ENCODE measurements at places on chromosomes 13 and 19.

- peak; percentile 93 for DNase-seq
Observed at GRCh38 chr13:110525328-110526319, 35.9 kb downstream of the RAB20 start.

- no peak for DNase-seq
Observed at GRCh38 chr19:6837525-6837924, 49.9 kb upstream of the ADGRE1 start.

GRCh38 chr19:38892841-38893240 is 6.6 kb downstream of the SIRT2 start:
- no peak for DNase-seq

DNA sequence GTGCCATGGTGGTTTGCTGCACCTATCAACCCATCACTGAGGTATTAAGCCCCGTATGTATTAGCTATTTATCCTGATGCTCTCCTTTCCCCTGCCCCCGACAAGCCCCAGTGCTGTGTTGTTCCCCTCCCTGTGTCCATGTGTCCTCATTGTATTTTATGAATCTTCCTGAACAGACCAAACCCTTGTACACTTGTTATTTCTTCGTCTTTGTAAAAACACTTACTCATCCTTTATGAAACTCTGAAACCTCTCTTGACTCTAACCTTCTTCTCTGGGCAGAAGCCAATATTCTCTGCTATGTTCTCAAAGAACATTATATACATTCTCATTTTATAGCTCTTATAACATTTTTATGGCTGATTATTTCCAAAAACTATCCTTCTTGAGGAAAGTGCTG is 746.9 kb downstream of the EFNB2 start:
- no peak for DNase-seq

DNA sequence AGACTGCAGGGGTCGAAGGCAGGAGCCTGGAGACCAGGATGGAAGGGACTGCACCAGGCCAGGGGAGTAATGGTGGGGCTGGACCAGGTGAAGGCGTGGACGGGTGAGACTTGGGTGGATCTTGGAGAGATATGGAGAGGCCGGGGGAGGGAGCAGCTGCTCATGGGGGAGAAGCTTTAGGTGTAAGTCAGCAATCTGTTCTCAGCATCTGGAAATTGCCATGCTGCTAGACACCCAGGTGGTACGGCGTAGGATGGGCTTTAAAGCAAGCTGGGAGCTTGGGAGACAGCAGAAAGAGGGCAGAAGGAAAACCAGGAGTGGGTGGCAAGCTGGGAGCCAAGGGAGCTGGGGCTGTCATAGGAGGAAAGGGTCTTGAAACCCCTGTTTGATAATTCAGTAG is 3.0 kb downstream of the CERS4 start:
- no peak for DNase-seq

GRCh38 chr13:95154413-95154886 is 146.8 kb downstream of the ABCC4 start:
- peak; percentile 37 for DNase-seq

DNA sequence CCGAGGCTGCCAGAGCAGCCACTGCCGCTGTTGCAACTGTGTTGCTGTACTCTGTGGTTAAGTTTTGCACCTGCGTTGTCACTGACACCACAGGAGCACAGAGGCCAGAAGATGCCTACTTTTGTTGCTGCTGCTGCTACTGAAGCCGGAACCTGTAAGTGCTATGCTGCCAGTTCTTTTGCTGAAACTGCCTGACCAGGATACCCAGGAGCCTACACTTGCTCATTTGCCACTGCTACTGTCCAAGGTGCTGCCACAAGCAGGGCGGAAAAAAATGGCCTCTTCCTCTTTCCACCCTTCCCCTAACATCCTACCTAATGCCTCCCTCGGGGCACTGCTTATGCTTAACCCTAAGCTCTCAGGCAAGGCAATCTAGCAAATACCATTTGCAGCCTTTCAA is 29.0 kb upstream of the NBEA start:
- DNase-seq: no peak

- no peak for DNase-seq
Observed at GRCh38 chr13:93716623-93717022, 490.0 kb downstream of the GPC6 start.

DNA sequence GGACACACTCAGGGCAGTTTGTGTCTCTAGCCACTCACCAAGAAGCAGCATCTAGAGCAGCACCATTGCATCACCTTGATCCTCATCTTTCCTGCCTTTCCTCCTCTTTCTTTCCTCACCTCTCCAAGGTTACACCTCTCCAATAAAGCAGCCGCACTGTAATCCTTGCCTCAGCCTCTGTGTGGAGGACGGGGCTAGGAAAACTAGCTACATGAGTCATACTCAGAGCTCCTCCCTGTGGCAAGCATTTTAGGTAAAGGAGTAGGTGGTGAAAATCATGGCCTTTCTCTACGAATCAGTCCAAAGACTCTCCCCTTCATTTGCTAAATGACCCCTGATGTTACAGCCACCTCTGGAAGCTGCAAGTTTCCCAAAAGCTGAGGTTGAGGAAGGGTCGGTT is 108.9 kb downstream of the DNAJC15 start:
- peak; percentile 42 for DNase-seq

- peak; percentile 72 for DNase-seq
Observed at GRCh38 chr19:1279782-1280341, 4.5 kb downstream of the FAM174C start.

DNA sequence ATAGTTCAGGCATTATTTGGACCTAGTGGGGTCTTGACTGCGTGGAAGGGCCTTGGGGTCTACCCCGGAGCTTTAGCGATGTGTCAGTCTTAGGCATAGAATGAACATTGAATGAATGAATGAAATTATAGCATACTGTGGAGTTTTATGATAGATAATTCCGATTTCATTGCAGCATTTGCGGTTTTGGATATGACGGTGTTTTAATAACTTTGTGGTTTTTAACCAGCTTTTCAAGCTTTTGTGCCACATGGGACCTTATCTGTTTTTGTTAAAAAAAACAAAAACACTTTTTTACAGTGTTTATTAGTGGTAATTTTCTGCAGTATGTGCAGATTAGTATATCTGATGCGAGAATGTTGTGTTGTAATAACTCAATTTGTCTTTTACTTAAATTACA is 696 bp downstream of the NUP58 start:
- no peak for DNase-seq

GRCh38 chr19:2548966-2549365 is 73.0 kb downstream of the GADD45B start:
- DNase-seq: no peak

- DNase-seq: no peak
Observed at GRCh38 chr13:40261336-40261735, 405.1 kb downstream of the FOXO1 start.
